ENCODE measurements at places on chromosomes 7 and 10.

DNA sequence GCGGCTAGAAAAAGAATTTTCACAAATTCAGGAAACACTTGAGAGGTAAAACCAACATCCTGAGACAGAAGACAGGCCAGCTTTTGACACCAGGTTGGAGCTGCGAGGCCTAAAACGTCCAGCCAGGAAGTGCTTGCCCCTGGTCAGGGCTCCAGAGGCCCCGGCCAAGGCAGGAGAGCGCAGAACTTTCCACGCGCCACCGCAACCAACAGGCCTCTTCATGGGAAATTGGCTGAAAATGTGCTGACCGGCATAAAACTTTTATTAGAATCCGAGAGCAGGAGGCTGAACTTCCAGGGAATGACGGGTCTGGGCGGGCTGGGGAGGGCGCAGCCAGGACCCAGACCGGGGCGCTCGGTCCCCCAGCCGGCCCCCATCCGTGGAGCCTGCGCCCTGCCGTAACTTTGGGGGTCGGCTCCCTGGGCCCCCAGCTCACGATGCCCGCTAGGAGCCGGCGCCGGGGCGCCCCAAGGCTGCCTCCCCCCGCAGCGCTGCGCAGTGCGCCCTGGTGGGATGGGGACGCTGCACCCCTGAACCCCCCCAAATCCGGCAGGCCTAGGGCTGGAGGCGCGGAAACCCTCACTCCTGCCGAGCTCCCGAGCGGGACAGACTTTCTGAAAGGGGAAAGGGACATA, 414.0 kb upstream of the MKI67 start:
- DNase-seq, result no peak

GRCh38 chr7:70712942-70713341, 419.0 kb upstream of the GALNT17 start:
- peak; percentile 44 for DNase-seq

- DNase-seq, result no peak
These were observed 4.9 kb upstream of the GJD4 start for GRCh38 chr10:35600193-35600592.

- DNase-seq, result peak; percentile 42
These were observed 747 bp downstream of the GDI2 start for GRCh38 chr10:5812283-5813090.

GRCh38 chr7:38673795-38674194, 42.6 kb upstream of the AMPH start:
- DNase-seq, result peak; percentile 10

DNA sequence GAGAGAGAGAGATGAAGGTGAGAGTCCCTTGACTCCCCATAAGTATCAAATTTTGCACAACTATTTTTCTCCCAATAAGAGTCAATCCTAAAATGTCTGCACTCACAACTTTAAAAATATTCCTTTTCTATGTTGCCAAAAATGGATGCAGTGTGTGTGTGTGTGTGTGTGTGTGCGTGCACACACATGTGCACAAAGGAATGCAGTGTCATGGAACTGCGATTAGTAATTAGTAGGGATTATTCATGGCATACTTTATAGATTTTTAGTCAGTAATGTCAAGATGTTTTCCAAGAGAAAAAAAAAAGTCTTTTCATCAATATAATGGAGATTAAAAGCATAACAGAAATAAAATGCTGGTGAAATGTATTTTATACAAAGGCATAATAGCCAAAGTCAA, 179.1 kb upstream of the LRRTM3 start:
- no peak for DNase-seq

GRCh38 chr10:14608381-14609001, 166.2 kb downstream of the FAM107B start:
- no peak for DNase-seq
